Left lung (tissue), 14 donors: ENCODE measurements at places on chromosomes 11 and 22. TPM values are rescaled to one million over a fixed set of nuclear protein-coding genes. Genes with fewer than 3 reads are reported as not detected.

Gene PAX6
- polyA plus RNA-seq, result 0.18 TPM

Gene ARHGAP8
- polyA plus RNA-seq, result 31.1 TPM

GRCh38 chr22:37986371-37986770, 2.0 kb upstream of the SOX10 start:
- no peaks in the 10 kb centered on the region for H3K4me1 ChIP-seq
- H3K36me3 ChIP-seq, result no peaks in the 10 kb centered on the region
- DNase-seq, result no peak
- H3K27me3 ChIP-seq, result no peaks in the 10 kb centered on the region

GRCh38 chr11:46918788-46919513, 601 bp upstream of the LRP4 start:
- peaks cover 59% of the 10 kb centered on the region for H3K27me3 ChIP-seq
- H3K36me3 ChIP-seq, result no peaks in the 10 kb centered on the region
- no peak overlapping the region for H3K4me3 ChIP-seq
- peaks cover 32% of the 10 kb centered on the region for H3K4me1 ChIP-seq
- no peak overlapping the region for H3K27ac ChIP-seq

DNA sequence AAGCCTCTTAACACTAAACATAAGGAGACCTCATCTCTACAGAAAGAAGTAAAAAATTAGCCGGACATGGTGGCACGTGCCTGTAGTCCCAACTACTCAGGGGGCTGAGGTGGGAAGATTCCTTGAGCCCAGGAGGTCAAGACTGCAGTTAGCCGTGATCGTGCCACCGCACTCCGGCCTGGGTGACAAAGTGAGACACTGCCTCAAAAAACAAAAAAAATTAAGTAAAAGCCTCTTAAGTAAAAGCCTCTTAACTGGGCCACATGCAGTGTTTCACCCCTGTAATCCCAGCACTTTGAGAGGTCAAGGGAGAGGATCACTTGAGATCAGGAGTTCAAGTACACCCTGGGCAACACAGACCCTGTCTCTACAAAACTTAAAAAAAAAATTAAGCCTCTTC, 25.7 kb downstream of the CELF1 start:
- H3K27ac ChIP-seq, result no peak overlapping the region
- H3K4me1 ChIP-seq, result peaks cover 24% of the 10 kb centered on the region
- H3K36me3 ChIP-seq, result no peaks in the 10 kb centered on the region
- H3K27me3 ChIP-seq, result no peaks in the 10 kb centered on the region

- H3K36me3 ChIP-seq, result no peaks in the 10 kb centered on the region
- H3K27me3 ChIP-seq, result no peaks in the 10 kb centered on the region
- DNase-seq, result no peak
Measured at GRCh38 chr11:26583550-26583949, 11.5 kb upstream of the MUC15 start.

DNA sequence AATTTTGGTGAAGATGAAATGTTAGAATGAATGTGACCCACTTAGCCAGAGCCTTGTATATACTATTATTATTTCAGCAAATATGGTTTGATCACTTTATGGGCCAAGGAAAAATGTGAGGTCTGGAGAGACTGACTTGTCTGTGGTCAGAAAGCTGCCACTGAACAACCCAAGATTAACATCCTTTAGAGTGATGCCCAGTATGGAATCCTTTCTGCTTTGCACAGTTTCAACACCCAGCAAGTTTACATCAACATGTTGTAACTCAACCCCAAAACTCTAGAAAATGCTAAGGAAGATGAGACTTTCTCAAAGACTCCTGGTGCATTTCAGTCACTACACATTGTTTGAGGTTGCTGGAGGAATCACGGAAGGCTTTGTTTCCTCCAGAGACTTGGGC, 107.7 kb downstream of the SNX19 start:
- H3K4me1 ChIP-seq, result no peaks in the 10 kb centered on the region
- H3K27me3 ChIP-seq, result no peaks in the 10 kb centered on the region
- no peak overlapping the region for H3K27ac ChIP-seq
- H3K4me3 ChIP-seq, result no peak overlapping the region
- no peak for DNase-seq

Gene UBQLNL
- 2.2 TPM for polyA plus RNA-seq

Gene WBP2NL
- 2.5 TPM for polyA plus RNA-seq

DNA sequence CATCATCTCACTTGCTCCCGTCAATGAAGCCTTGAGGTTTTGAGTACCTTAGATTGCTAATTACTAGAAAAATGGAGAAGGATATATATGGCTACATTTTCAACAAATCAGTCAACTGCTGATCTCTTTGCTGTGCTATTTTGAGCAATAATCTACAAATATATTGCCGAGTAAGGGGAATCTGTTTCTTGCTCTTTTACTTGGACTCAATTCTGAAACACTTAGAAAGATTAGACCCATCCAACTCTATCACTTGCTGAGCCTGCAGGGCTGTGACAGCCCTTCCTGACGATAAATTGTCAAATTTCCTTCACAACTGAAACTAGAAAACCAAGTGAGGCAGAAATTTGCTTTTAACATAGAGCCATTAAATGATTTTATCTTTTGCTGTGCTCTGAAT, 16.9 kb downstream of the FEZ1 start:
- no peaks in the 10 kb centered on the region for H3K27me3 ChIP-seq
- H3K36me3 ChIP-seq, result no peaks in the 10 kb centered on the region
- no peak overlapping the region for H3K4me3 ChIP-seq
- H3K4me1 ChIP-seq, result no peaks in the 10 kb centered on the region
- DNase-seq, result no peak
- no peak overlapping the region for H3K27ac ChIP-seq
